ENCODE measurements at places on chromosomes 1 and 21.

GRCh38 chr1:229340496-229340895 is 2.4 kb downstream of the CCSAP start:
- no peak for DNase-seq

DNA sequence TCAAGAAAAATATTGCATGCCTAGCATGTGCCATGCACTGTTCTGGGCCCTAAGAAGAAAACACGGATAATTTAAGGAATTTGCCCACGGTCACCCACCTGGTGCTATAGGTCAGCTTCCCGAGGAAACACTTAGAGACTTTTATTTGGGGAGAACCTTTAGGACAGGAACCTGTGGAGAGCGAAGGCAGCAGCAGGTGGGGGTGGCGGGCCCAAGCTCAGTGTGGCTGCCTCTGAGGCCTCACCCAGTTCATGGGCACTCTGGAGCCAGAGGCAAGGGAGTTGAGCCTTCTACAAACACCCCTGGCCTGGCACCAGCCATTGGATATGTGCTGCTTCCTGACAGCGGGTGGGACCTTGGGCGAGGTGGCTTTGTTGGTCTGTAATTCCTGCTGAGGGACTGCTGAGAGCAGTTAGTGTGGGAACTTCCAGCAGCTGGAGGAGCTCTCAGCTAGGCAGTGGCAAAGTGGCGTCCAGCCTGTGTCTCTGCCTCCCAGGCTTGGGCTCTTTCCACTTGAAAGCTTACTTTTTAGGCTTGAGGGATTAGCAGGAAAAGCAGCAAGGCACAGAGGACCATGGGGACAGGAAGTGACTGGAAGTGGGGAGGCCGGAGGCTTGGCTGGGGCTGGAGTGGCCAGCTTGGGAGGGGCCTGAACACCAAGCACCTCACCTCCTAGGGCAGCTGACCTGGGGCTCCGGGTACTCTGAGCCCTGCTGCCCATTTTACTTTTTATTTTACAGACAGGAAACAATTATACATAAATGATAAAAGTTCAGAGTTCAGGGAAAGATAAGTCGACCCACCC is 19.1 kb downstream of the MRPL37 start:
- no peak for DNase-seq

DNA sequence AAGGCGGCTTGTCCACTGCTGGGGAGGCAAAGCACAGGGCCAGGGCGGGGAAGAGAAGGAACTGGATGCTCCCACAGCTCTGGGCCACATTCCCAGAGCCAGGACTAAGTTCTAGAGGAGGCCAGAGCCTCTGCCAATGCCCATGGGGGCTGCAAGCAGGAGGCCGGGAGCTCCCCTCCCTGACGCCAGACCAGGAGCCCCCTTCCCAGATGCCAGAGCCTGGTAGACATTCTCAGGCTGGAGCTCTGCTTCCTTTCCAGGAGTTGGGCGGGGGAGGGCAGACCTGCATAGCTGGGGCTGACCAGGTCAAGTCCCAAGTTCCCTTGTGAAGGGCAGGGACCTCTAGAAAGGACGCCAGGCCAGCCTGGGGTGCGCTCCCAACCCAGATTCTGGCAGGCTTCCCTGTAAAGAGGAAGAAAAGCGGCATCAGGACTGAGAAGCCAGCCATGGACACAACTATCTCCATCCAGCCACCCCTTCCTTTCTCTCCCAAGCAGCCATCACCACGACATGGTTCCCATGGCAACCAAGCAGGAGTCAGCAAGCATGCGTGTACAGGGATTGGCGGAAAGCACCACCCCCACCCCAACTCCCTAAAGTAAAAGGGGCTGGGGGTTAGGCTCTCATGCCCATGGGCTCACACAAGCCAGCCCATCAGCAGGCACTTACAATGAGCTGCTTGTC is 13.4 kb downstream of the KIF21B start:
- no peak for DNase-seq

DNA sequence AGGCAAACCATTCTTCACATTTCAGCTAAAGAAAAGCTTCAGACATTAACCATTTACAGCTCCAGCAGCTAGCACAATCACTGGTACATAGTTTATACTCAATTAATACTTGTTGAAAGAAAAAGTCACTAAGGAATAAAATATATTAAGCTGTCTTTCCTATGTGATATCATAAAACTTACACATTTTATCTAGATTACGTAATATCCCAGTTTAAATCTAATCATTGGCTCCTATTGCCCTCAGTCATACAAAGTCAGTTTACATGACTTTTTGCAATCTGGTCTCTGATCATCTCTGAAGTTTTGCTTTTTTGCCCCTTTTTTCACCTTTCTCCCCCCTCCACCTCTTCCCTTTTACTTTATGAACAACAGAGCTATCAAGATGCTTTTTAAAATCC is 8.5 kb upstream of the PRRC2C start:
- no peak for DNase-seq

- DNase-seq, result no peak
Observed at GRCh38 chr1:103496014-103496635, 29.4 kb upstream of the RNPC3 start.

- no peak for DNase-seq
Observed at GRCh38 chr1:201531551-201532425, 7.1 kb upstream of the NAV1 start.

All from stimulated activated CD8-positive, alpha-beta memory T cell treated with anti-CD3 and anti-CD28 coated beads, Interleukin-4, amount 100 ng/mL, for 24 hours (primary cell).